Nucleus accumbens (tissue), 56 donors: ENCODE measurements at places on chromosomes 4 and X.
A peak's percentile ranks its signal among the peaks of the same experiment; 100 is the strongest.

- no peak for DNase-seq
These were observed 223.0 kb downstream of the COX18 start for GRCh38 chr4:72846280-72847111.

- no peak for DNase-seq
These were observed 65.1 kb upstream of the CCDC160 start for GRCh38 chrX:134171661-134172587.

DNA sequence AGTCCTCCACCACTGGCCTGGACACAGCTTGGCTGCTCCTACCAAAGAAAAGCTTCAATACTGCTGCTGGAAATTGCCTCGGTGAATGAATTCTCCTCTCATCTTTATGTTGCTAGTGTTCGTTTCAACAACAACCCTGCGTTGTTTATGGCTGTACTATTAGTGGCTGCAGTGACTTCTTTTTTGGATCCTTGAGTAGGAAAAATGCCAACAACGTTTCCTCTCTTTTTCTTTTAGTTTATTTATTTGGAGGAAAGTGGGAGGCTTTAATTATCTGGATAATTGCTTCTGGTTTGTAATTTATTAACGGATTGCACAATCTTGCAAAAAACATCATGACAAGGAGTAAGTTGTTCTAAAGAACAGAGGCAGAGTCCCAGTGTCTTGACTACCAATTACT lies 464.1 kb upstream of the TRAM1L1 start:
- no peak for DNase-seq

DNA sequence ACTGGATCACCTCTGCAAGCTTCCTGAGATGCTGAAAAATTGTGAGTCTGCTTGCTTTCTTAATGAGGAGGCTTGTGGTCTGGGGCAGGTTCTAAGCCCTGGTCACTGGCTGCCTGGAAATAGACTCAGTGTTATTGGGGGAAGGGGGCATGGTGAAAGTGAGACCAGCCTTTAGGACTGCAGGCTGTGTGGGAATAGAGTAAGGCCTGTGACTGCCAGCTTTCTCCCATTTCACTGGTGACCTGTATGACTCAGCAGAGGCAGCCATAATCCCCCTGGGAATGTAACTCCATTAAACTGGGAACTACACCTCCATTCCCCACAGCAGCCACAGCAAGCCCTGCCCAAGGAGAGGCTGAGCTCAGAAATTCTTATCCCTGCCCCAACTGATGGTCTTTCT lies 55.9 kb upstream of the IL15 start:
- no peak for DNase-seq

DNA sequence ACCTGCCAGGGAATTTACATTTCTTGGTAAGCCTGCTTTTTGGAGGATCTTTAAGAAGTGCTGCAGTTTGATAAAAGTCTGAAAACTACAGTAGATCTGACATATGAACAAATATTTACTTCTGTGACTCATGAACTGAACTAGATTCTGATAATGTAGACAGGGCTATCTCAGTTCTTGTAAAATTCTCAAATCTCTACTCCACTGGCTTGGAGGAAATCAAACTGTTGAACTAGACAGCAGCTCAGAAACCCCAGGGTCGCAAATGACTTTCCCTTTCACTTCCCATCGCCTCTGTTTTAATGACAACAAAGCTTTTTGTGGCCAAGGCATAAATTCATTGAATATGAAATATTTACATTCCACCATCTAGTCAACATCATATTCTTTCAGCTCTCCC lies 15.4 kb upstream of the OCIAD1 start:
- no peak for DNase-seq

GRCh38 chrX:33416273-33416805 lies 205.0 kb upstream of the DMD start:
- no peak for DNase-seq

DNA sequence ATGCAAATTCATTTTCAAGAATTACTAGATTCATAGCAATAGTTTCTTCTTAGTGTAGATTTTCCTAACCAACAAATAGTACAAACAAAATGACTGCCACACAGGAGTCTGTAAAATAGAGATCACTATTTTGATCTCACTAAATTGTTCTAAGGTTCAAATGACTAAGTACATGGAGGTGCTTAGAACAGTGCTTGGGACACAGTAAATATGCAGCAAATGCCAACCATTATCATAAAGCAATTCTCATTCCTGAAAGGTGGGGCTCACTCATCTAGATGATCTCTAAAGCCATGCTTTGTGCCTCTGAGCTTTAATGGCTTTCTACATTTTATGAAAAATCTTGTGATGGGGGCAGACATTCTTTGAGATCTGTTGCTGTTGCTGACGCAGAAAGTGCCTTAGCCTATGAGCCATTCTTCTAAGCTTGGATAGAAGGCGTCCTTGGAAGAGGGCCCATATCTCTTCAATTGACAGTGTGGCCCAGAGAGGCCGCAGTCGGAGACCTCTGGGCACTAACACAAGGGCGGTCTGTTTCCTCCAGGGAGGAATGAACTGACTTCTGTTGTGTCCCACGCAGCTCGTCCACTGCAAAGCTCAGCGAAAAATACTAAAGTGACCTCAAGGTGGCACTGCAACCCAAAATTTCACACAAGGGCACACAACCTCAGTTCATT lies 23.5 kb downstream of the TLR10 start:
- DNase-seq: peak; percentile 87

- no peak for DNase-seq
These were observed 565.7 kb downstream of the PPARGC1A start for GRCh38 chr4:23324021-23324690.

- no peak for DNase-seq
These were observed 38.1 kb downstream of the EIF4E start for GRCh38 chr4:98890702-98891455.

- no peak for DNase-seq
These were observed 8.1 kb downstream of the ANXA5 start for GRCh38 chr4:121688701-121689100.

DNA sequence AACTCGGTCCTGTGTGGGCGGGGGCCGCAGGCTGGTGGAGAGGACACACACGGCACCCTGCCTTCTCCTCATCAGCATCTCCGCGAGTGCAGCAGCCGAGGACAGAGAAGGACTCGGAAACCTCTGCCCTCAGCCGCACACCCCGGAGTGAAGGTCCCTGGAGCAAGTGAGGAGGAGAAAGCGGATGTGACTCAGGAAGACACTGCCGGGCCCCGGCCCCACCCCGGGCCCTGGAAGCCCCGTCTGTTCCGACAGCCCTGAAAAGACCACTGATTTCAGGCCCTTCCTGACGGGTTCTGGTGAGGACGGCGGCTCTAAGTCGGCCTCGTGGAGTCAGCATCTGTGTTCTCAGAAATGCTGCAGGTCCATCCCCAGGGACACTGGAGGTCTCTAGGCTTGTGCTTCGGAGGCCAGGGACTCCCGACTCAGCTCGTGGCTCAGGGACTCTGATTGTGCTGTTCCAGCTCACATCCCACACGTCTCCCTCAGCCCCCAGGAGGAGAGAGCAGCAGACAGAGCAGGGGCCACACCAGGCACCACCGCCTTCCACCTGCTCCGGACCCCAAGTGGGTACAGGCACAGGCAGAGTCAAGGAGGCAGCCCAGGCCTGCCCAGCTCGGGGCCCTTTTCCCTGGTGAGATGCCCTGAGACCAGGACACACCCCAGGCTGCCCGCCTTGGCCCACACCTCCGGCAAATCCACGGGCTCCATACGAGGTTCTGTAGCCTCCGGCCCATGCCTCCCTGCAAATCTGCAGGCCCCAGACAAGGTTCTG lies 134.5 kb upstream of the NKX1-1 start:
- no peak for DNase-seq

DNA sequence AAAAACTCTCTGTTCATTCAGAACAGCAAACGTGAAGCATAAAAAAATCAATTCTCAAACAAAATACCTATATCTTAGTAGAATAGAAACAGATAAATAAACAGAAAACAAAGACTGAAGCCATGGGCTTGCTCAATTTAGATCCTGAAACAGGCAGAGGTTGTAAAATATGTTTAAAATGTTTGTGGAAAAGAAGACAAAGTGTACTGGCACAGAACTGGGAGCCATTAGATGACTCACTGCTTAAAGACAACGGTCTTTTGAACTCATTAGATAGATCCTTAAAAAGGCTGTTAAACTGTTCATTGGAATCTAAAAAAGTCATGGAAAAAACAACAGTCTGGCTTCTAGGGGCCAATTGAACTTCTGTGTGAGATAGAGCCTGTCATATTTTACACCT lies 247.0 kb upstream of the NDST4 start:
- DNase-seq: no peak

- DNase-seq: no peak
These were observed 1454.7 kb upstream of the IGFBP7 start for GRCh38 chr4:58564695-58565475.

DNA sequence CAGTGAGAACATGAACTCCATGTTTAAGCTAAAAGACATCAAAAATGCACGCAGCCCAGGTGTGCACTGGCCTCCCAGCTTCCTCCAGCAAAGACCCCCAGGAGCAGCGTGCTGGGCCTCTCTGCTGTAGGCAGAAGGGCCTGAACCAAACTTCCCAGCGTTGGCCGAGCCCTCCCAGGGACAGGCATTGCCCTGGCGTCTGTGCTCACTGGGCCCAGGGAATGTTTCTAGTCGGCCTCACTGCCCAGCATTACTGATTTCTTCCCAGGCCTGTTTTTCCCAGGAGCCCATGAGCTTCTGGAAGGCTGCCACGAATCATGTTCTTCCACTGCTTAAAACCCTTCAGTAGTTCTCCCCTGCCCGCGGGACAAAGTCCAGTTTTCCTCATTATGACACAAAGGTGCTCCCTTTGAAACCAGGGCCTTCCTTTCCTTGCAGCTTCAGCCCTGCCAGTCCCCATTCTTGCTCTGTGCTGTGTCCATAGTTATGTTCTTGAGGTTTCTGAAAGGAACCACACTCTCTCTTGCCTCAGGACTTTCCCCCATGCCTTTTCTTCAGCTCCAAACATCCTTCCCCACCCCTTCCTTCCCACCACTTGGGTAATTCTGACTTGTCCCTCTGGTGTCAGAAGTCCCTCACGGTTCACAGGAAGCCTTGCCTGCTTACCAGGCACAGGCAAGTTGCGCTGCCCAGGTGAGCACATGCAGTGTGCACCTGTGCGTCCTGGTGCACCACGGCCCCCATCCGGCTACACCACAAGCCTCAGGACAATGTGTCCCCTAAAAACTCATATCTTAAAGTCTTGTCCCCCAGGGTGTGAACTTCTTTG lies 93.4 kb upstream of the ENPP6 start:
- no peak for DNase-seq

GRCh38 chr4:56768316-56768715 lies 53.2 kb downstream of the SPINK2 start:
- no peak for DNase-seq

- no peak for DNase-seq
These were observed 752 bp downstream of the ERAS start for GRCh38 chrX:48826876-48827653.

DNA sequence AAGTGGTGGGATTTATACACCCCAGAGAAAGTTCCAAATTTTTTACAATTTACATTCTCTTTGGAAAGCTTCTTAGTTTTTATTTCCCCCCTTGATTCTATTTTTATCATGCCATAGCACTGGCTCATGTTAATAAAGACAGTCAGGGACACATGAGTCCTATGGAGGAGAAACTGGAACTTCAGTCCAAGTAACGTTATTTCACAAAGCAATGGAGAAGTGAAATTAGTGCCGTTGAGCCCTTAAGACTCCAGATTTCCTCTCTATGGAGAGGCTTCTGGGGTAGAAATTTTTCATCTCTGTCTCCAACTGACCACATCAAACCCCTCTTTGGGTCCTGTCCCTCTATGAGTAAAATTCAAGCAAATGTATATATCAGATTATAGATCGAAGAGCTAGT lies 12.8 kb upstream of the TASL start:
- DNase-seq: no peak

DNA sequence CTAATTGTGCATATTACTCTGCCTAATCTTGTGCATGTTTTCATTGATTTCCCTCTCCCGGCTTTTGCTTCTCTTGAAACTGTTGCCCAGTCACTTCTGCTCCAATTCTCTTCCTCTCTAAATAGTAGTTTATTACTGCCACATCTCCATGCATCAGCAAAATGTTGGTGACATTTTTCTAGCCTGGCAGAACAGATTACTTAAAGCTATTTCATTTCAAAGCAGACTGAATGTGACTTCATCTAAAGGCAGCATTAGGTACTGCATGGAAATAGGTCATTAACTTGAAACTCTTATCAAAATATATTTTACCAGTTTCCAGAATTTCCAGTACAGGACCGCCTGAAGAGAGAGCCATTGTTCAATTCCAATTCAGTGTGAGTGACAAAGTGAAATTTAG lies 52.4 kb downstream of the HPGDS start:
- DNase-seq: no peak

GRCh38 chr4:7295911-7296660 lies 103.7 kb downstream of the SORCS2 start:
- peak; percentile 41 for DNase-seq

DNA sequence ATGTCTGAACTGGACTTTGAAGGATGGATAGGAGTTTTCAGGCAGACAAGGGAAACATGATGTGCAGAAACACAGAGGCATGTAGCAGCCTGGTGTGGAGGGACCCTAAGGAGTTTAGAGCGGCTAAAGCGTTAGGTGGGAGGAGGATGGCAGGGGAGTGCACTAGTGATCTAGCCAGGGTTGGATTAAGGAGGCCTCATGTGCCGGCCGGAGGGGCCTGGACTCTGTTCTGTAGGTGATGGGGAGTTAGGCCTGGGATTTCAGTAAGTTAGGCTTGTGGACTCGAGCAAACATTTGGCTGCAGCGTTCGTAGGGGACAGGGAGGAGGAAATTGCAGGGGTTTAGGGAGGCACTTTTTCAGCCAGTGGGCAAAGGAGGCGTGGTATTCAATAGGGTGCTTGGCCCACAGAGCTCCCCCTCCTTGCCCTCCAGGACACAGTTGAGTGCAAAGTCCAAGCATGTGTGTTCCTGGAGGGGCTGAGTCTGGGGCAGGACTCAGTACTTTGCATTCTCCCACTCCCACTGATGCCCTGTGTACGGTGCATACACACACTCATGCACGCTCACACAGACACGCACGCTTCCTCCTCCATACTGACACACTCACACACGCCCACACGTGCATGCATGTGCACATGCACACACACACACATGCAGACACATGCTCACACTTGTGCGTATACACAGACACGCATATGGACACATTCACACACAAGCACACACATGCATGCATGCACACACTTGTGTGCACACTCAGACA lies 18.6 kb downstream of the PSAPL1 start:
- DNase-seq: no peak

DNA sequence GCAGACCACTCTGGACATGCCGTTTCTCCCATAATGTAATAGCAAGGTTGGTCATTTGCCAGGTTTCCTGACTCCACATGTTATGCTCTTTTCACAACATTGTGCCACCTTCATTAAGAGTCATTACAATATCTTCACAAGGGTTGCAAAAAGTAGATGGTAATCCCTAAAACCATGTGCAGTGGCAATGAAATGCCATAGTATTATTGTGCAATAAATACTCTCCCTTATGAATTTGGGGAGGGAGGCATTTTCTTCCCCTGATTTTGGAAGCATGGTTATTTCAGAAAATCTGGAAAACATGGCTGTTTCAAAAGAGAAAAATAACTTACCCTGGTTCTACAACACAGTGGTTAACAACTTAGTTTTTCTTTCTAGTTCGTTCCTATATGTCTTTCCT lies 75.1 kb downstream of the BLTP1 start:
- DNase-seq: no peak
